Activated CD4-positive, alpha-beta memory T cell treated with anti-CD3 and anti-CD28 coated beads, Interleukin-2, amount 10 ng/mL, durations not matched to agents 7 days and 5 days (primary cell): ENCODE measurements at places on chromosomes 3 and 15. TPM values are rescaled to one million over a fixed set of nuclear protein-coding genes. Genes with fewer than 3 reads are reported as not detected.

Gene SERPINI2
- not detected for total RNA-seq

Gene GATM
- total RNA-seq: 2.2 TPM

Gene ADCY5
- not detected for total RNA-seq

Gene CYP8B1
- total RNA-seq: not detected

Gene RFT1
- 27.6 TPM for total RNA-seq

Gene GOLGA6L10
- 1.1 TPM for total RNA-seq

DNA sequence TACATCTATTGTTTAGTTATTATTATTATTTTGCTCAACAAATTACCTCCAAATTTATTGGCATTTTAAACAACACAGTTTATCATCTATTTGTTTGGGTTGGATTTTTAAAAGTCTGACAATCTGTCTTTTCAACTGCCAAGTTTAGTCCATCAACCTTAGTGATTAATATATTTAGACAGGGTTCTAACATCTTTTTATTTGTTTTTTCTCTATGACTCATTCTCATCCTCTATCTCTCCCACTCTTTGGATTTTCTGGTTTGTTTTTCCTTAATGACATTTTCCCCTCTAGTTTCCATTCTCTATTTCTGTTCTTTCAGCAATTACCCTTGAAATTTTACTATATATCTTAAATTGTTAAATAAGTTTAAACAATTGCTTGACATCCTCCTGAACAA is 41.9 kb downstream of the EMC4 start:
- DNase-seq: no peak

DNA sequence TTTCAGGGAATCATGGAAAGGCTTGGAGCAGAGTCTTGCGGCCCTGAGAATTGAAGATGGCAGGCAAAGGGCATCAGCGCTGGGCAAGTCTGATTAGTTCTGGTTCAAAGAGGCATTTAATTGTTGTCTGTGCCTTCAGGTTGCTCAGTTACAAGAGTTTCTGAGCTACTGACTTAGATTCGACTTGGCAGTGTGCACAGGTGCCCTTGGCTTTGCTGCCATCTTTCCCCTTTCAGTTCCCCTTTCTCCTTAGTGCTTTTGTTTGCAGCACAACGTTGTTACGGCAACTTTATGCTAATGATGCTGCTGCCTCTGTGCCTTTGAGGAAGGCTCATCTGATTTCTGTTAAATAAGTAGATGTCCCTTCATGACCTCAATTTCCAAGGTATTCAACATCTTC is 12.5 kb downstream of the P2RY14 start:
- no peak for DNase-seq

DNA sequence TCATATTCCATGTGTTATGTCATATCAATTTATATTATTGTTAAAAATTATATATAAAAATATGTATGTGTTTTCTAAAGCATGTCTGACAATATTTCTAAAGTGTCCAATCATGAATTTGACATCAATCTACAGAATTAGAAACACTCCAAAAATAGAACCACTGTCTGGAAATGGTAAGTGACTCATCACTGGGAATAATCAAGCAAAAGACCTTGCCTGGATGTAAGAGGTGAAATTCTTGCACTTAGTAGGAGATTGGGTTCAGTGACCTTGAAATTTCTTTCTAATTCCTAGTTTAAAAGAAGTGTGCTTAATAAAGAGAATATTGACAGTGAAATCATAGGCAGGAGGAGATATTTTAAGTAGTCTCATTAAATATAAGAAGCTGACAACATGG is 188.8 kb downstream of the ZNF385D start:
- no peak for DNase-seq

DNA sequence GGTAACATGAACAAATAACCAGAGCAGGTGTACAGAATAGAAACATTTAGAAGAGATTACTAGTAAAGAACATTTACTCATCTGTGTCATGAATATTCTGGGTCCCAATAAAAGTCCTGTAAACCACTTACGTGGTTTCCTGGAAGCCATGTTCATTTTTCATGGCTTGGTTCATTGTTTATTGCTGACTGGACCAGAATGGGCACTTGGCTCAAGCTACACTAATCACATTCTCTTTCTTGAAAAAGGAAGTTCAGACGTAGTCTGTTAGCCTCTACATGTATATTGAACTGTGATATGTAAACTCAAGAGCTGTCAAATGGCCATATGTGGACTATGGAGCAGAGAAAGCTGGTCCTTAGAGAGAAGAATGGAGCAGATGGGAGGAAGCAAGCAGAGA is 138.3 kb upstream of the FAM3D start:
- no peak for DNase-seq

- DNase-seq: no peak
Observed at GRCh38 chr15:79089331-79089889, 1.2 kb downstream of the RASGRF1 start.

GRCh38 chr15:73749533-73749932 is 3.6 kb downstream of the INSYN1 start:
- no peak for DNase-seq

- no peak for DNase-seq
Observed at GRCh38 chr3:152769523-152769922, 65.4 kb upstream of the P2RY1 start.

GRCh38 chr15:31255732-31256377 is 70.8 kb upstream of the KLF13 start:
- no peak for DNase-seq
